ENCODE measurements at places on chromosomes 7 and 10.

- DNase-seq, result no peak
These were observed 46.7 kb upstream of the RAB18 start for GRCh38 chr10:27457261-27457945.

DNA sequence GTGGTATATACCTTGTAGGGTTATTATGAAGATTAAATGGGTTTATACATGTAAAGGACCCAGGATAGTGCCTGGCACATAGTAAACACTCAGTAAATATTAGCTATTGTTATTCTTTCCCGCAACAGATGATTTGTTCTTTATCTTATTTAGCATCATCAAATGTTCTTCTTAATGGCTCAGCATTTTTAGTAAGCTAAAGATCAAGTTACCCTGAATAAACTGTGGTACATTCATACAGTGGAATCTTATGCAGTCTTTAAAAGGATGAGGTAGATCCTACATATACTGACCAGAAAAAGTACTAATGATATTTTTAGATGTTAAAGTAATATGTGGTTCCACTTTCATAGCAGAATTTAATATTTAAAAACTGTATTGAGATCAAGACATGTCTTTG, 65.4 kb downstream of the ST7 start:
- no peak for DNase-seq

DNA sequence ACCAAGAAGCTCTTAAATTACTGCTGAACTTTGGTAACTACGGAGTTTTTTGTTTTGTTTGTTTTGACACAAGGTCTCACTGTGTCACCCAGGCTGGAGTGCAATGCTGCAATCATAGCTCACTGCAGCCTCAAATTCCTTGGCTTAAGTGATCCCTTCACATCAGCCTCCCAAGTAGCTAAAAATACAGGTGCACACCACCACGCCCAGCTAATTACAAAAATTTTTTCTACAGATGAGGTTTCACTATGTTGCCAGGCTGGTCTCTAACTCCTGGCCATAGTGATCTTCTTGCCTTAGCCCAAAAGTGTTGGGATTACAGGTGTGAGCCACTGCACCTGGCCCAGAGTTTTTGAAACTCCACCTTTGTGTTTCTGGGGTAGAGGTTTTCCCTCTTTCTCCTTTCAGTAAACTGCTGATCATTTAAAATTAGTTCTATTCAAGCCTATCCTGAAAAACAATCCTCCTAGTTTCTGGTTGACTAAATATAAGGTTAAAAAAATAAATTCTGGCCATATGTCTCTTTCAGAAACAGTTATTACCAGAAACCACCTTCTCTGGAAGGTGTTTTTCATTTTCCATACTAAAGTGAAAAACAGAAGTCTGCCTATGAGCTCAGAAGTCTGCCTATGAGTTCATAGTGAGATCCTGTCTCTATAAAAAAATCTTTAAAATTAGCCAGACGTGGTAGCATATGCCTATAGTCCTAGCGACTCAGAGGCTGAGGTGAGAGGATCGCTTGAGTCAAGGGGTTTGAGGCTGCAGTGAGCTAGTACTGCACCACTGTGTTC, 63.9 kb downstream of the VOPP1 start:
- DNase-seq, result no peak

DNA sequence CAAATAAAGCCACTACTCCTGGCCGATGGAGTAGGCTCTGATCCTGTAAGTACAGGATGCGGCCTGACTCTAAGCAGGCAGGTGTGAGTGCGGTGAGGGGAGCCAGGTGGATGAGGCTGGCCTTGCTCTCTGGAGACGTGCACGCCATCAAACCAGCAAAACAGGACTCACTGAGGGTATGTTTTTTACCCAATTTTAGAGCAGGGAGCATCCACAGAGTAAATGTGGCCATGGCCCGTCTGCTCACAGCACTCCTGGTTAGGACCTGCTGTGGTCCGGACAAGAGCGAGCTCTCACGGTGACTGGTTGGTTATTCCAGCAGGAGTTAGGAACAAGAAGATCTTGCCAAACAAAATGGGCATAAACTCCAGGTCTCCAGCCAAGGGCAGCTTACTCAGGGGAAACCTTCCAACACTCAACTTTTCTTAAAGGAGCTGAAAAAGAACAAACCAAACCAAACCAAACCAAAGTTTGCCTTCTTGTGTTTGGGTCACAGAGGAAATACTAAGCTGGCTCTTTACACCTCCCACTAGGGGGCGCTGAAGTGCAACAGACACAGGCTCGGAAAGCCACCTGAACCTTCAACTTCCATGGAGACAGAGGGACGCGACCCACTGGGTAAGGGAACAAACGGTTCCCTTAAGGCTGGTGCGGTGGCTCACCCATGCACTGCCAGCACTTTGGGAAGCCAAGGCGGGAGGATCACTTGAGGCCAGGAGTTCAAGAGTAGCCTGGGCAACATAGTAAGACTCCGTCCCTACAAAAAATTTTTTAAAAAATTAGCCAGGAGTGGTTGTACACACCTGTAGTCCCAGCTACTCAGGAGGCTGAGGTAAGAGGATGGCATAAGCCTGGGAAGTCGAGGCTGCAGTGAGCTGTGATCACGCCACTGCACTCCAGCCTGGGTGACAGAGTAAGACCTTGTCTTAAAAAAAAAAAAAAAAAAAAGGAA, 122.4 kb downstream of the CLEC2L start:
- peak; percentile 76 for DNase-seq

DNA sequence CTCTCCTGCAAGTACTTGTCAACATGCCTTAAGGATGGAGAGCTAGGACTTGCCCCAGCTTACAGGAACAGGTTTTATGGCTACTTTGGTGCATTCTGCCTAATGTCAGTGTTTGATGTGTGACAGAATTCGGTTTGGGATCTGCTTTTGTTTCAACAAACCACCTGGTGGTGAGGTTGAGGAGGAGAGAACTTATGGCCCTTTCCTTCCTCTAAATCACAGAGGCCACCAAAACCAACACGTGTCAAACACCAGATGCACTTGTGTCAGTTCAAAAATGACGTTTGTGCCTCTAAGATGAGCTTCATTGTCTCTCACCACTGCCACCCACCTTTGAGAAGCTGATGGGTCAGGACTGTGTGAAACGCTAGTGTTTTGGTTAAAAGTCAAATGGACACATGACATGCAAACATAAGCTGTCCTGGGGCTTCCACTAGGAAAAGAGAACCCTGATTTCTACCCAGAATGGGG, 83.9 kb downstream of the OSBPL3 start:
- no peak for DNase-seq

DNA sequence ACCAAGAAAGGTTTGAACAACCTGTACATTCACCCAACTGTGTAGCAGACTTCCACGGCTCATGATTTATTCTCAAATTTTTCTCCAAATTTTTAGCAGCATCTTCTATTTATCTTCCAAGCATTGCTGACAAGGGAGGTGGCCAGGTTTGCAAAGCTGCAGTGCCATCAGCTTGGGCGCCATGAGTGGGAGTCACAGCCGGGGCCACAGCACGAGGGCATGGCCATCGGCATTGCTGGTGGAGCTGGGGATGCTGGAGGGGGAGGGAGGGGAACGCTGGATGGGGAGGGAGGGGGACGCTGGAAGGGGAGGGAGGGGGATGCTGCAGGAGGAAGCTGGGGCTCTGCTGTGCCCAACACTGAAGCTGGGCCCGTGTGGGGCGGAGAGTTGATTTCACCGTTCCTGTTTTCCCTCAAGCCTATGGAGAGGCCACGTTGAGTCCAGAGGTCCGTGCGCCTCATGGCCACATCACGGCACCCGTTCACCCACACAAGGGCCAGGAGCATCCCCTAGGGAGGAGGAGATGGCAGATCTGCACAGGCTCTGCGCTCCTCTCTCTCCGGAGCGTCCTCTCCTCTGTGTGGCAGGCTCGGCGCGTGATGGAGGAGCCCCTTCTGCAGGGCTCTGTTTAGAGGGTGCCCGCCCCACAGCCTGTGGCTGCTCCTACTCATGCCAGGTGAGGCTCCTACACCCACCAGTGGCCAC, 520.2 kb downstream of the DNAJB6 start:
- DNase-seq, result no peak

All from stimulated activated CD8-positive, alpha-beta memory T cell treated with anti-CD3 and anti-CD28 coated beads, Interleukin-4, amount 100 ng/mL, for 1 hour (primary cell).